ENCODE measurements at places on chromosomes 5 and 9.

DNA sequence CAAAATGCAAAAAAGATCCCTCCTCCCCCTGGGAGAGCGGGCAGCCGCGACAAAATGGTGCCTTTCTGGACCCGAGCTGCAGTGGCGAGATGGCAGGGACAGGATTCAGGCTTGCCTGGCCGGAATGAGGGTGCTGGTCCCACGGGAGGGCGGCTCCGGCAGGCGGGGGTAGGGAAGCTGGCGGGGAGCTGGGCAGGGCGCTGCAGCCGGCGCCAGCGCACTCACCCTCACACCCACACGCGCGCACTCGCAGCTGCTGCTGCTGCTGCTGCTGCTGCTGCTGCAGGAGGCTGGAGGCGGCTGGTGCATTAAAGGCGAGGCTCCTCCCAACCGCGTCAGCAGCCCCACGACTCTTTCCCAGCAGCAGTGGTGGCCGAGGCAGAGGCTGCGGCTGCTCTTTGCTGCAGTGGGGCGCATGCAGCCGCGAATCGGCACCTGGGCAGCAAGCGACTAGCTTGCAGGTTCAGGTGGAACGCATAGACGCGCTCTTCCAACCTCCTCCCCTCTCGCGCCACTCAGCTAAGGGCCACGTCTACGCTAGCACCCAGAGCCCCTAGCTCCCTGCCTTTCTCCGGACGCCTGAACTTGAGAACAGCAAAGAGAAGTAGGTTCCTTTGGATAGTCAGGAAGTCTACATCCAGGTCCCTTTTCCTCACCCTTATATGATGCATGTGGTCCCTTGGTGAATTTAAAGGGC is at the start of gene PPP2R2B:
Gene PPP2R2B (minus strand): TSS at position 282 of the 697 bp plus-strand sequence.
- DNase-seq: no peak

DNA sequence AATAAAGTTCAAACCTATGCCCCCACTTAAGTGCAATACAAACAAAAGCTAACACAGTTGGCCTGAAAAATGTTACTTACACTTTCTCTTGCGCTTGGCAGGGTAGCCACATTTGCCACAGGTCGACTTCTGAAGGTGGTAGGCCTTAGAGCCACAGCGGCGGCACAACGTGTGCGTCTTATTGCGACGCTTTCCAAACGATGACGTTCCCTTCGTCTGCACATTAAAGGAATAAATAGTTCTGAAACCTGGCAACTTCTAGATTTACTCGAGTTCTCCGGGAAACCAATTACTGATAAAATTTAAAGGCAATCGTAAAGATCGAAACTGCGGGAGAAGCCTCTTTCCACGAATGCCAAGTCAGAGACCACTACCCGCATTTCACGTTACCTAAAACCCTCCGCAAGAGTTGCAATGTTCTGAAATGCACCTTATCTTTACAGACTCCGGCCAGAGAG is 602 bp downstream of the RPL37 start:
- DNase-seq: peak; percentile 12

DNA sequence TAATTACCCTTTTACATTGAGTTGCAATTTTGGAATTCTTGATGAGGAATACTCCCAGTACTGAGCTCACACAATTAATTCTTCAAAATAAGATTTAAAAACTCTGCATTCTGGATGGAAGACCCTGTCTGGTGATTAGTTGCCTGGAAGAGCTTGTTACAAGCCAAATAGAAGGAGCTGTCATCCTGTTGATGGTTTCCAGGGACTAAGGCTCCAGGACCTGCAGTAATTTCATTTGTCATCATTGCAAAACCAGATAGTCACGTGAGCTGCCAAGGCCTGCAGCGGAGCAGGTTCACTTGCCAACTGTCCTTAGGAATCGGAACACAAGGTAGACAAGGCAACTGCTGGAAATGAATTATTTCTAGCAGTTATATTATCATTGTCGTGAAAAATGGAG is 597.7 kb downstream of the CCDC171 start:
- DNase-seq: no peak

DNA sequence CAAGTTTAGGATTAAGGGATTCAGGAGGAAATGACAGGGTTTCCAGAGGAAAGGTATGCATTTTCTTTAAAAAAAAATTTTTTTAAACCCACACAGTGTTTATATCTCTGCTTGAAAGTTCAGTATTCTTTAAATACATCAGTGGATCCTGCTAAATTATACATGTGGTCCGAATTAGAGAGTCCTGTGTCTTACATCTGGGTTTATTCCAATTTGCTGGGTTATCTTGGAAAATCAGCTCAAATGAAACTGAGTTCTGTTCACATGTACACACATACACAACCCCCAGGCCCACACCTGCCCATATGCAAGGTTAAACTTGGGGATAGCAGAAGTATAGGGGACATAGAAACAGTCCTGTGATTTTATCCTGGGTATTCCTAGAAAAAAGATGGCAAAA is 493.7 kb downstream of the ZNF608 start:
- no peak for DNase-seq

GRCh38 chr5:53430618-53431252 is 49.7 kb upstream of the FST start:
- DNase-seq: no peak

DNA sequence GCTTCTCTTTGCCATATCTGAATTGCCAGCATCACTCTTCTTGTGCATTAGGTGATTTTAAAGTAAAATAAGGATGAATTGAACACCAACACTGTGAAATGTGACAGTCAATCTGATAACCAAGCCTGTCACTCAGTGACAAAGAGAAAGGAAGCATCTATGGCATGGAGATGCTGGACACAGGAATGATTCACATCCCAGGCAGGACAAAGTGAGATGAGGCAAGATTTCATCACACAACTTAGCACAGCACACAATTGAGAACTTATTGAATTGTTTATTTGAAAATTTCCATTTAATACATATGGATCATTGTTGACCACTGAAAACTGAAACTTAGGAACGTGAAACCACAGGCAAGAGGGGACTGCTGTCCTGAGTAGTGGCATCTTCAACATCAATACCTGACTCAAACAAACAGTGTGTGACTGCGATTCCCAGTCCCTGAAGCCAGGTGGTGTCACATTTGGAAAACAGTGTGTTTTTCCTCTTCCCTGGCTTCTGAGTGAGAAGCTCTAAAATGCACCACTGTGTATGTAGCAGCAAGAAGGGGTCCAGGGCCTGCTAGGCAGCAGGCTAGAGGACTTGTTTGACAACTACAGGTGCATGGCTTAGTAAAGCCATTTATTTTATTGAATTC is 10.7 kb downstream of the GAPT start:
- no peak for DNase-seq

DNA sequence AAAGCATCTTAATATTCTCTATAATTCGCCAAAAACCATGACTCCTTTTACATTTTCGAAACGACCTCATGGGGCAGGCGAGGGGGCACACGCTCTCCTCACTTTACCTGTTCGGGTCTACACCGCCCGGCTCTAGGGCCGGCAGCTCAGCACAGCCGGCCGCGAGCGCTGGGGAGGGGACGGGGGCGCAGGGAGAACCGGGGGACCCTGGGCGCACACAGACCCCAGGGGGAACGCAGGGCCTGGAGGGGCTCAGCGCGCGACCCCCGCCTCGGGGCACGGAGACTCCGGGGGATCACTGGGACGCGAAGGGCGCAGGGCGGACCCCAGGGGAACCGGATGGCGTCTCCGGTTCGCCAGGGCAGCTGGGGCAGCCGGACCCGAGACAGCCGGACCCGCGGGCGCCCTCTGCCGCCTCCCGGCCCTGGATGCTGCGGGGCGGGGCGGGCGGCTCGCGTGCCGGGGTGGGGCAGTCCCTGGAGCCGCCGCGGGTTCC is at the start of gene AHRR:
Gene AHRR (plus strand): TSS at position 485 of the 496 bp plus-strand sequence. CDS start 22,189 bp downstream, outside the sequence.
- DNase-seq: no peak

- no peak for DNase-seq
Measured at GRCh38 chr5:53337827-53338226, 142.6 kb upstream of the FST start.

GRCh38 chr5:2260211-2261003 is 377.7 kb upstream of the IRX4 start:
- DNase-seq: no peak

GRCh38 chr5:157546456-157547100 is 29.0 kb downstream of the ADAM19 start:
- no peak for DNase-seq

GRCh38 chr9:14344941-14345353 is 31.0 kb upstream of the NFIB start:
- no peak for DNase-seq

- no peak for DNase-seq
Measured at GRCh38 chr9:87518702-87519335, 21.2 kb downstream of the DAPK1 start.

DNA sequence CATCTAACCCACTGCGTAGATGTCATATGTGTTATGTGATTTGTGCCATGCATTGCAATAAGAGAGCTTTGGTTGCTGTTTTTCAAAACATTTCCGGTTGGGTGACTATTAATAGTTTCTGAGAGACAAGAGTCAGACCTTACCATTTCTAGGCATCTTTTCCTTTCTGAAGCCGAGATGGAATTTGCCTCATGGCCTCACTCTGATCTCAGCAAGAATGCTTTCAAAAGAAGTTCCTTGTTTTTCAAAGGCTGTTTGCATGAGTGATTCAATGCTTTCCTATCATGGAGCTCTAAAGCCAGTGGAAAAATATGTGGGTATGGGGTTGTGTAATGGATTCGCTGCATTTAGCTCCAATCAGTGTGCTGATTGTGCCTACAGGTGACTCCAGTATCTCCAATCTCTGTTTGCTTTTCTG is 203.1 kb upstream of the PPP1R2B start:
- no peak for DNase-seq

GRCh38 chr5:140246378-140247122 is 56.4 kb downstream of the PFDN1 start:
- peak; percentile 63 for DNase-seq

- DNase-seq: no peak
Measured at GRCh38 chr9:123998278-123998925, 13.2 kb upstream of the LHX2 start.

- DNase-seq: no peak
Measured at GRCh38 chr9:87854580-87854955, 28.1 kb upstream of the SPATA31E1 start.

GRCh38 chr9:123561046-123561445 is 205.0 kb downstream of the CRB2 start:
- DNase-seq: no peak

DNA sequence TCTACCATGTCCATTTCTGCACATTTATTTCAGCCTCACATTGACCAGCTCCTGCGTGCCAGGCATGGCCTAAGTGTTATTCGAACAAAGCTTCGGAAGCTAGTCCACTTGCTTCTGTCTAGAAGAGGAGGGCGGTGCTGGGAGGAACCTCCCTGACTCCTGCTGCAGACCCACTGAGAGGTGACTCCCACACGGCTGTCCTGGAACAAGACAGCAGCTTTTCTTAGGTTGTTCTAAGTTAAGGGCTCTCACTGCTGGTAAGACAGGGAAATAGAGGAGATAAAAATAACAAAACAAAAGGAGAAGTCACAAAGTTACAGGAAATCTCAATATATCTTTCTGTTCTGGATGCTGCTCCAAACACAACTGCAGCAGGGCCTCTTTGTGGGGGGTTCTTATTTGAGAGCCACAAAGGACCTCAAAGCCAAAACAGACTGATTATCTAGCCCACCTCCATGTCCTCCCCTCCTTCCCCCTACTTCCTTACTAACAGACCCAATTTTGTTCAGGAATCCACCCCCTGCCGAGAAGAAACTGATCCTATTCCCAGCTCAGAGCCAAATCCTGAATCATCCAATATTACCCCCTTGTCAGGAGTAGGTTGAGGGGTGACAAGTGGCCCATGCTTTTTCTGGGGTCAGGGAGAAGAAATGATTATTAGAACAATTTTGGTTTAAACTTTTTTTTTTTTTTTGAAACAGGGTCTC is 28.4 kb upstream of the KCNIP1 start:
- DNase-seq: peak; percentile 5

DNA sequence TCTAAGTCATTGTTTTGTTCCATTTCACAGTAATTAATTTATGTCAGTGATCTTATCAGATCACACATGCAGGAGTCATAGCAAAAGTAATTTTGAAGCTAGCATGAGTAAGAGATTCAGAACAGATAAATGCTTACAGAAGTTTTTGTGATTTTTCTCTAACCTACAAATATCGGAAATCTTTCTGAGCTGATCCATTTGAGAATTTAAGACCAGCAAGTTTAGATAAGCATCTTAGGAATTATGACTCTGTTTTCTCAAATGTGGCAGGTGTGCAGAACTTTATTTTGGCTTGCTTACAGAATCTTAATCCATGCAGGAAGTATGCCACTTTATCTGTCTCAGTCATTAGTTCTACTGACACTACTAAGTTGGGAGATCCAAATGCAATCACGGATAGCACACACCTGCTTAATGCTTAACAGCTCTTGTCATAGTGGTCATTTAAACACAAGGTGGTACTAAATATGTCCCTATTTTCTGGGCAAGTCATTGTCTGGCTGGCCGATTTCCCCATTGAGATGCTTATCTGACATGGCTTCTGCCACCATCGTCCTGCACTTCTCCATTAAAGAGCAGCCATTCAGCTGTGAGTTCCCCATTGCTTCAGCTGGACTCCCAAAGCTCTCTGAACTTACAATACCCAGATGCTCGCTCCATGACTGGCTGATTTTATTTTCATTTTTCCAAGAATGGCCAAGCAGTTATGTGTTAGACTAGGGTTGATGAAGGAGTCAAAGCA is 305.4 kb upstream of the NUDT12 start:
- no peak for DNase-seq

DNA sequence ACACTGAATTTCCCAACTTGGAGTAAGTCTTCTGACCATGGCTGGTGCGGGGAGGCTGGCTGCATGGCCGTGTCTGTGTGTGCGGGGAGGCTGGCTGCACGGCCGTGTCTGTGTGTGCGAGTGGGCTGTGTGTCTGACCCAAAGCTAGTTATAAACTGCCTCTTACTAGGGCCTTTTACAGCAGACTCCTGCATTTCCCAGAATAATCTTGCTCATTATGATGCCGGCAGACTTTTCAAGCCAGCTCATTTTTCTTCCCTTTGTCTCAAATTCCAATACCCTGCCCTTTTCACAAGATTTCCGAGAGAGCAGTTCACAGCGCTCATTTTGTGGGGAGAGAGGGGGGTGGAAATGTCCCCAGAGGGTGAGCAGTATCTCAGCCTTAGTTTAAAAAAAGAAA is 470.7 kb upstream of the BRINP1 start:
- peak; percentile 26 for DNase-seq
